ENCODE measurements at places on chromosomes 11 and 22.
A peak's percentile ranks its signal among the peaks of the same experiment; 100 is the strongest.

- no peak for DNase-seq
Measured at GRCh38 chr11:68503792-68504191, 43.2 kb downstream of the PPP6R3 start.

- no peak for DNase-seq
Measured at GRCh38 chr11:122103726-122104125, 12.3 kb downstream of the BLID start.

- no peak for DNase-seq
Measured at GRCh38 chr11:112583261-112583893, 322.7 kb upstream of the PLET1 start.

GRCh38 chr11:72085621-72086351 is 5.1 kb downstream of the LRRC51 start:
- DNase-seq, result no peak

GRCh38 chr22:44990328-44990727 is 19.5 kb downstream of the PHF21B start:
- DNase-seq, result no peak

GRCh38 chr22:19808873-19809478 is 45.7 kb downstream of the GNB1L start:
- no peak for DNase-seq

- DNase-seq, result no peak
Measured at GRCh38 chr22:48896766-48897644, 930.7 kb downstream of the BRD1 start.

DNA sequence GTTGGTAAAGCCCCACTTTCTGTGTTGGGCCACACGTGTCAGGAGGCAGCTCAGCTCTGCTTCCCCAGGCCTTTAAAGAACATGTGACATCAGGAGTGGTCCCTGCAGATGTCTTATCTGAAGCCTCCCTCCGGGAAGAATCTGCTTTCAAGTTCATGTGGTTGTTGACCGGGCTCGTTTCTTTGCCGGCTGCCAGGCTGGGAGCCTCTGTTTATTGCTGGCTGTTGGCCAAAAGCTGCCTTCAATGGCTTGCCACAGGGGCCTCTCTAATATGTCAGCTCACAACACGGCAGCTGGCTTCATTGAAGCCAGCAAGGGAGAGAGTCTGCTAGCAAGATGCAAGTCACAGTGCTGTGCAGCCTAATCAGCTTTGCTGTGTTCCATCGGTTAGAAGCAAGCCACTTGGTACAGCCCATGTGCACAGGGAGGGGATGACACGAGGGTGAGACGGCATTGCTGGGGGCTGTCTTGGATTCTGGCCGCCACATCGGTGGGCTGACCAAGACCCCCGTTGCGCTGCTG is 14.6 kb downstream of the MRGPRF start:
- DNase-seq, result no peak

- DNase-seq, result no peak
Measured at GRCh38 chr11:61024938-61025820, 53.7 kb downstream of the CD6 start.

DNA sequence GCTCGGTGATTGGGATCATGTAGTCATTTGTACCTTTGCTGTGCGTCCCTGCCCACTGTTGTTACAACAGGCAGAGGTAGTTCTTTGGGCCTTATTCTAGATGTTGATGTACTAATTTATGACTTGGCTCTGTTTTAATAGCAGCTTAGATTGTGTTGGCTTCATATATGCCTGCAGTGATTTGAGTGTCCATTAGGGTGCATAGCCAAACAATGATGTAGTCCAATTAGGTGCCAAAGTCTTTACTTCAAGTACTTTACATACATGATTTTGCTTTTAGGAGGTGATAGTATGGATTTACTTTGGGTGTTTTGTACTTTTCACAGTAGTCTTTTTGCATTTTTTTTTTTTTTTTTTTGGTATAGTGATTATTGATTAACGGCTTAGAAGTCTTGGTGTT is 46.4 kb downstream of the PPP6R3 start:
- peak; percentile 42 for DNase-seq

DNA sequence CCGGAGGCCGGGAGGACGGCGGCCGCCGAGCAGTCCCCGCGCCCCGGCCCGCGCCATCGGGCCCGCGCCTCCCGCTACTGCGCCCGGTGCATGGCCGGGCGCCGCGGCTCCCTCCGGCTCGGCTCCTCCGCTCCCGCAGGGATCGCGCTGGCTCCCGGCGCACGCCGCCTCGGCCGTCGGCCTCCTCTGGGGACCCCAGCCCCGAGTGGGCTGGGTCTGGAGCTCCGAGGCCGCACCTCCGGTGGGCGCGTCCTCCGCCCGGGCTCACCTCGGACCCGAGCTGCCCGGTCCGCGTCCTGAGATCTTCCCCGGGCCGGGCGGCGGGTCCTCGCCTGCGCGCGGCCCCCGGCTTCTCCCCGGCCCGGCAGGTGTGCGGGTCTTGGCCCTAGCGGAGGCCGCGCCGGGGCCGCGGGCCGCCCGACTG is 251 bp downstream of the SHISA8 start:
- DNase-seq, result no peak

- DNase-seq, result no peak
Measured at GRCh38 chr11:62125881-62126280, 2.1 kb downstream of the INCENP start.

GRCh38 chr11:68839911-68840641 is 1.6 kb downstream of the CPT1A start:
- DNase-seq, result no peak

GRCh38 chr11:17601256-17601671 is 54.2 kb downstream of the OTOG start:
- DNase-seq, result no peak

GRCh38 chr11:26930518-26931247 is 63.2 kb upstream of the FIBIN start:
- no peak for DNase-seq

DNA sequence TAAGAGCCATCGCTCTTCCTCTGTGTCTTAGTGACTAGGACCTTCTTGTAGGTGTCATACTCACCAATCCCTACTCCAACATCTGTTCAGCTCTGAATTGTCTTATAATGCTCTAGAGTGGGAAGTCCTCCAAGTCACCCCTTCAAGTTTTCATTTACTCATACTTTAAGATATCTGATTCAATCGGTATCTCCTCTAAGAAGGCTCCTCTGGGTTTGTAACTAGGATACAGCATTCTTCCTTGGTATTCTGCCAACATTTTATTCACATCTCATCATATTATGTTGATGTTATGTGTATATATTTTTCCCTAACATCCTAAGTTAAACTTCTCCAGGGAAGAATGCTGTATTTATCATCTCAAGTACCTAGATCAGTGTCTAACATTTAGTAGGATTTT is 662.1 kb downstream of the NTM start:
- DNase-seq, result no peak

DNA sequence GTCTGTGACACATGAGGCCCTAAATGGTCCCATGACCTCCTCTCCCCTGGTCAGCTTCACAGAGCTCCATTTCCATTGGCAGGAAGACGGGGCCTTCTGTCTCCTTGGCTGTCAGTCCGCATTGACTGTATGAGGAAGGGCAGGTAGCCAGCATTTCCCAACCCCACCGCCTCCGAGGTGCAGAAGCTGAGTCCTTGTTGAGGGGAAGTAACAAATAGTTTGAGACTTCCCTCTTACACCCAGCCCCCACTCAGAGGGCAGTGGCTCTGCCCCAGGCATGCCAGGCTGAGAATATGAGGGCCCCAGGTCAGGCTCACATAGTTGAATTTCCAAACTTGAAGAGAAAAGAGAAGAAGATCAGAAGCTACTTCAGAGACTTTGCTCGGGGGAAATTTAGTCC is 611.1 kb downstream of the BRD1 start:
- DNase-seq, result no peak

- no peak for DNase-seq
Measured at GRCh38 chr11:95360377-95361075, 129.5 kb upstream of the SESN3 start.

DNA sequence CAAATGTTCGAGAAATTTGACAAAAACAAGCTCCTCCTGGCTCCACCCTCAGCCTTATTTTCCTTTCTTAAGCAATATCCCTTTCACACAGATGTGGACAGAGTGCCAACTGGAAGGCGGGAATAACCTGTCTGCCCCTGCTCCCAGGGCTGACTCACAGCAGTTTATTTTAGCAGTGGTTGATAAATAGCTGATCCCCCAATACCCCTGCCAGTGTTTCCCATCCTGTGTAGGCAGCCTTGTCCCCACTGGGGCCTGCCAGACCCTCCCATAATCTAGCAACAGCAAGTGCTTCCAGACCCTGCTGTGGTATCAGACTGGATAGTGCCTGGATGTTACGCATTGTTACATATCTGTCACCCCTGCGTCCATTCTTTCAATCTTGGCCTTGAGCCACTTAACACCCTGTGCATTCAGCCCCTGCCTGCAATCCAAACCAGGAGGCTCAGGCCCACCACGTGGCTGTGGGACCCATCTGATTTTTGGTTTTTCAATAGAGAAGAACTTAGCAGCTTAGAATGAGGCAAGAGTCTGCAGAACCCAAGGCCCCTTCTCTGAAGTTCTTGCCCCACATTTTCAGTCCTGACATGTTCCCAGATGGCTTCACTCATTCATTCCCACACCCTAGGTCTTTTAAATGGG is 53.7 kb downstream of the PARVA start:
- DNase-seq, result no peak

- no peak for DNase-seq
Measured at GRCh38 chr11:96481771-96482170, 92.0 kb downstream of the JRKL start.

DNA sequence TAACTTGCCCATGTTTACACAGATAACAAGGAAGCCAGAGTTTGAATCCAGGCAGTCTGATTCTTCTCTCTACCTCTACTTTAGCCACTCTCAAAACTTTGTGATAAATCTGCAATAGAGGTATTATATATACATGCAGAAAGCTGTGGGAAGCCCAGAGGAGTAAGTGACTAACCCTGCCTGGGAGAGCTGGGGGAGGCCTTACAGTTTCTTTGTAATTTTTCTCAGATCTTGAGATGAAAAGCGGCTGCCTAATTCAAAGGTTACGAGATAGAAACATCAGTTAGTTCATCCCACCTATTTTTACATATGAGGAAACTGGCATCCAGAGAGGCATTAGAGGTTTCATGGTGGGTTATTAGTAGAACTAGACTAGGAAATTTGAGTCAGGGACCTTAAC is 4.9 kb downstream of the STIM1 start:
- DNase-seq, result no peak

- DNase-seq, result no peak
Measured at GRCh38 chr11:97973352-97973857, 1047.3 kb upstream of the CNTN5 start.

- no peak for DNase-seq
Measured at GRCh38 chr22:41009222-41009948, 58.2 kb downstream of the RBX1 start.

- no peak for DNase-seq
Measured at GRCh38 chr22:17260950-17261349, 41.7 kb upstream of the ADA2 start.

DNA sequence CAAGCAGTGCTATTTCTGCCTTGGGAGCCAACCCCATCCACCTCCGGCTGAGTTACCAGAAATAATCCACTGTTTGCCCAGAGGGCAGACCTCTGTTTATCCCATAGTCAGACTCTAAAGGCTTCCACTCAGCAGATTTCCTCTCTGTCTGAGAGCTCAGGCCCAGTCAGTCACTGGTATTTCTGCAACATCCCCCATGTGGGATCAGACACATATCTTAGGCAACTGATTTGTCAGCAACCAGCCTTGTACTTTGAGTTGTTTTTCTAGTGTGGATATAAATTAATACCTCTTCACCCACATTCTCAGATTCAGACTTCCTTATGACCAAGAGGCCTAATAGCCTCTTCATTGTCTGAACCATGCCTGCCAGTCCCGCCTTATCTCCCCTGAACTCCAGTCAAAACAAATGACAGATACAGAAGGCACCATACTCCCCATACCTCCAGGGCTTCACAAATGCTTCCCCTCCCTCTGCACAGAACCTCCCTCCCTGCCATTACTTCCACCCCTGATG is 193.6 kb downstream of the FAM76B start:
- DNase-seq, result no peak

DNA sequence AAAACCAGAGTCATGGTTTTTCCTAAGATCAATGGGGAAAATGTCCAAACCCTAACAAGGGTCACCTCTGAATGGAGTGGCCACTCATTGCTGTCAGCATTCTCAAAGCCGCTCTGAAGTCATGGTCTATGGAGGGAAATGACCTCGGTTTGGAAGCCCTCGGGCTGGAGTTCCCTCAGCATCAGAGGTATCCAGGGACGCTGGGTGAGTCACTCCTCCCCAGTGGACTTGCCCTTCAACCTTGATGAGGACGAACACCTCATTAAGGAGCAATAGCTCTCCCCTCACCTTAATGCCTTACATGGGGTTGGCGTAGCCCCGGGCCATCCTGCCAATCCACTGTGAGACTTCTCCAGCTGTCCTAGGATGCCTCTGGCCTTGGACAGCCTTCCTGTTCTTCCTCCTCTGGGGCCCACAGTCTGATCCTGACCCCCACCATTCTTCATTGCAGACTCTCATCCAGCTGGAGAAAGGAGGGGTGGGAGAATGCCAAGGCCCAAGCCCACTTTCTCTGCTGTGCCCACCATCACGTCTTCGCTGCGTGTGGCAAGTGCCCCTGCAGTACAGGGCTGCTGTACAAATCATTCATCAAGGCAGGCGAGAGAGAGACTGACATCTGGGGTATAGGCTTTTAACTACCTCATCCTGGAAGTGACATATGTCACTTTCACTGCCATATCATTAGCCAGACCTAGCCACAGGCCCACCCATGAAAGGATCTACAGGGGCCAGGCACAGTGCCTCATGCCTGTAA is 25.4 kb upstream of the MYH9 start:
- DNase-seq, result no peak

DNA sequence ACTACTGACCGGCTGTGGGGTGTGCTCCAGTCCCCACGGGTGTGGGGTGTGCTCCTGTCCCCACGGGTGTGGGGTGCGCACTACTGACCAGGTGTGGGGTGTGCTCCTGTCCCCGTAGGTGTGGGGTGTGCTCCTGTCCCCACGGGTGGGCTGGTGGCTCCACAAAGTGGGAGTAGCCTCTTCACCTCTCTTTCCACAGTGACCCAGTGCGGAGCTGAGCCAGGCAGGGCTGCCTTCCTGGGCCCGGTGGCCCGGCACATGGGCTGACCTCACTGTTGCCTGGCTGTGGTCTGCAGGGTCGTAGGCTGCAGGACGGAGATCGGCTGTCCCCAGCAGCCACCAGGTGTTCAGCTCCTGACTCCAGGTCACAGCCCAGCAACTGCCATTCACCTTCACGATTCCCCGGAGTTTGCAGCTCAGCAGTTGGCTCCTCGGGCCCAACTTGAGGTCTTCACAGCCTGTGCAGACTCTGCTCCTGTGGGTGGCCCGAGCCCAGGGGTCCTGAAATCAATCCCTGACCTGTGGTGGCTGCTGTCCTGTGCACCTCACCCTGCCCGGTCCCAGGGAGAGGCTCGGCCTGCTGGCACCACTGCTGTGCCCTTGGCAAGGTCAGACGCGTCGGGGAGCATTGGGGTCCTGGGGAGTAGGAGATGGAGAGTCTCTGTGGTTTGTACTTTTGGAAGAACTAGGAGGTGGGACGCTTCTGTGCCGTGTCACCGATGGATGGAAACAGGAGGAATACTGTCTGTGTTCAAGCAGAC is 414.3 kb downstream of the TBC1D22A start:
- DNase-seq, result no peak
